ENCODE measurements at places on chromosomes 7 and 10.

- DNase-seq = no peak
These were observed 3.7 kb upstream of the FOXL3 start for GRCh38 chr7:286266-286665.

DNA sequence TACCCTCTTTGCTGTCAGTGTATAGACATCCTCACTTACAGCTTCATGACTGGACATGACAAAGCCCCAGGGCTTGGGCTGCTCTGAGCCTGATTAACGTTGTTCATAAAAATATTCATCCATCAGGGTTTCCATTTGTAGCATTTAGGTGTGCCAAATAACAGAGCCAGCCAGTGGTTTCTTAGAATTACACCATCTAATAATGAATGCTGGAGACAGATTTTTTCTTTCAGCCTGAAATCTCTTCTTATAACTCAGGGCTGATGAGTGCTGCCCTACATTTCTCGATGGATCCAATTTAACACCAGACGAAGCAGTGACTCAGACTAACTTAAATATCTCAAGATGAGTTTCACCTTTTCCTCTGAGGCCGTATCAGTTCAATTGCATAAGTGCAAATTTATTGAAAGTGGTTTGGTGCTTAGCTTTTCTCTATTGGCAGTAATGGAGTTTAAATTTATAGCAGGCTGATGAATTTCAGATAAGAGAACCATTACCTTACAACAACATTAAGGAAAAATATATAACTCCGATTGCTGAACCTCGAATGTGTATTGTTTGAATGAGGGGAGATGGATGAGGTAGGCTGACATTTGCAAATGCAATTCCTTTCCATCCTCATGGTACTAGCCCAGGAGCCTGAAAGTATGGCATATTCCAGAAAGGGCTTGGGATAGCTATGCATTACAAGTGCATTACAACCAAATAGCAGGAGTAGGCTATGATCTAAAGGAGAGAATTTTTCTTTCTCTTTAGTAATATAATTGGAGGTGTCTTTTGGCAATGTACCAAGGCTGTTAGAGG, 900.6 kb downstream of the KCNMA1 start:
- no peak for DNase-seq

GRCh38 chr7:4751398-4751947, 23.9 kb upstream of the AP5Z1 start:
- DNase-seq = no peak

- DNase-seq = no peak
These were observed 17.0 kb upstream of the C10orf105 start for GRCh38 chr10:71736570-71736952.

- no peak for DNase-seq
These were observed 1.4 kb downstream of the C10orf71 start for GRCh38 chr10:49300140-49300974.

DNA sequence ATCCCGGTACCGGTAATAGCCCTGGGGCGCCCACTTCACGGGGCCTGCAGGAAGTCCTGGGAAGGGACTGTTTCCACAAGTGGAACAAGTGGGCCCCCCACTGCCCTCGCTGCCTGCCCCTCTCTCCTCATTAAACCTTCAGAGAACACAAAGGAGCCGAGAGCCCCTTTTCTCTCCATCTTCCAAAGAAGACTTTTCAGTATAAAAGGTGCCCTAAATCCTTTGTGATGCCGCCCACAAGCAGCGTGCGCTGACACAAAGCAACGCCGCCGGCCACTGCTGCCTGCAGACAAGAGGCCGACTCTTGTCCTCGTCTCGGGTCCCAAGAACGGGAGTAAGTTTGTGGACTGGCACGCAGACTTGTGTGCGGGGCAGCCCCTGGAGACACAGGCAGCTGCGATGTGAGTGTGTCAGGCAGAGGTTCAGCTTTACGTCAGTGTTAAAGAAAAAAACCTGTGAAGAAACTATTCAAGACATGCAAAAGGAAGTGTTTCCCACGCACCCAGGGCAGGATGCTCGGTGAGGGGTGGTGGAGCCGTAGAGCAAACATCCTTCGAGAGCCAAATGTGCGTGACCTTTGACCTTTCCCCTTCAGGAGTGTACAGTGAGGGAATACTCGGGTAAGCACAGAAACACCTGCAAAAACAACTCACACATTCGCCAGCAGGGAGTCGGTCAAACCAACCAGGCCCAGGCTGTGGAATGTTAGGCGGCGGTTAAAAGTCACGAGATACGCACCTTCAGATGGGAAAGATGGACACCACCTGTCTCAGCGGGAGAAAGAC, 118.2 kb downstream of the VIPR2 start:
- no peak for DNase-seq

- DNase-seq = peak; percentile 31
These were observed 782 bp downstream of the IFIT5 start for GRCh38 chr10:89414879-89415821.

GRCh38 chr10:31399631-31400030, 80.6 kb downstream of the ZEB1 start:
- DNase-seq = no peak
